Stimulated activated CD4-positive, alpha-beta T cell treated with anti-CD3 and anti-CD28 coated beads, Interleukin-4, amount 100 ng/mL, for 4 hours (primary cell): ENCODE measurements at places on chromosomes 11 and 22.

- DNase-seq: no peak
Measured at GRCh38 chr11:46618837-46619236, 1.5 kb downstream of the ATG13 start.

DNA sequence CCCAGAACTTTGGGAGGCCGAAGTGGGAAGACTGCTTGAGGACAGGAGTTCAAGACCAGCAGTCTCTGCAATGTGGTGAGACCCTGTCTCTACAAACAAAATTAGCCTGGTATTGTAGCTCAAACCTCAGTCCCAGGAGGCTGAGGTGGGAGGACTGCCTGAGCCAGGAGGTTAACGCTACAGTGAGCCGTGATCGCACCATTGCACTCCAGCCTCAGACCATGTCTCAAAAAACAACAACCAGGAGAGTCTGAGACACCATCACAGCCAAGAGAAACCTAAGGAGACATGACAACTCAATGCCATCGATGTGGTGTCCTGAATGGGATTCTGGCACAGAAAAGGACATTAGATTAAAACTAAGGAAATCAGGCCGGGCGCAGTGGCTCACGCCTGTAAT is 28.3 kb upstream of the KDM2A start:
- DNase-seq: no peak

DNA sequence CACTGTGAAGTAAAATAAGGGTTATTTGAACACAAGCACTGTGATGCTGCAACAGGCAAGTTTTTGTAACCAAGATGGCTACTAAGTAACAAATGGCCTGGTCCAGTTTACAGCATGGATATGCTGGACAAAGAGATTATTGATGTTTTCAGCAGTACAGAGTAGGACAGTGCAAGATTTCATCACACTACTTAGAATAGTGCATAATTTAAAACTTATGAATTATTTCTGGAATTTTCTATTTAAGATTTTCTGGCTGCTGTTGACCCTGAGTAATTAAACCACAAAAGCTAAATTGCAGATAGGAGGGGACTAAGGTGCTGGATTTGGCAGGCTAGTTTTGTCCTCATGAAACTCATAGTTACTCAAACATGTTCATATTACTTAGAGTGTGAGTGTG is 33.1 kb downstream of the CEP295 start:
- DNase-seq: no peak

GRCh38 chr22:21055880-21056319 is 10.2 kb downstream of the LRRC74B start:
- DNase-seq: no peak

- DNase-seq: no peak
Measured at GRCh38 chr11:15236559-15236958, 121.8 kb downstream of the INSC start.

DNA sequence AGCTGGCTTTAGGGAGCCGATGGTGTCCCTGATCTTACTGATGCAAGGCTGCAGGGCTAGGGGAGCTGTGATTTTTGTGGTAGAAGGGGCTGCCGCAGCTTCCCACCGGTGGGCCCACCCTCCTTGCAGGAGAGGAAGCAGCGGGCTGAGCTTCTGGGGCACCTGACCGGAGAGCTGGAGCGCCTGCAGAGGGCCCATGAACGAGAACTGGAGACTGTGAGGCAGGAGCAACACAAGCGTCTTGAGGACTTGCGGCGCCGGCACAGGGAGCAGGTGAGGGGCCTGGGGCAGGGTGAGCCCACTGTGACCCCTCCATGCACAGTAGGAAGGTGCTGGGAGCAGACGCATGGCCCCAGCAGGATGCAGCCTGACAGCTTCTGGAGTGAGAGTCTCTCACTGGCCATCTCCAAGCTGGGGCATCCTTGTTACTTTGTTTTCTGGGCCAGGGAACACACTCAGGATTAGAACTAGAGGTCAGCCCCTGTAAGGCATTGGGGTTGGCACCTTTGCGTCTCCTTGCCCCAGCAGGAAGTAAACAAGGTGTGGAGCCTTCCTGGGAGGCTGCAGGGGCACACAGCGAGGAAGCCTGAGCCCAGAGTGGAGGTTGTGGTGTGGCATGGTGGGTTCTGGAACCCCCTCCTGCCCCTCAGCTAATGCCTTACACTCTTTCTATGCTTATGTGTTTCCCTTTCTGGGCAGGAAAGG is 66.7 kb downstream of the CEP164 start:
- DNase-seq: no peak

DNA sequence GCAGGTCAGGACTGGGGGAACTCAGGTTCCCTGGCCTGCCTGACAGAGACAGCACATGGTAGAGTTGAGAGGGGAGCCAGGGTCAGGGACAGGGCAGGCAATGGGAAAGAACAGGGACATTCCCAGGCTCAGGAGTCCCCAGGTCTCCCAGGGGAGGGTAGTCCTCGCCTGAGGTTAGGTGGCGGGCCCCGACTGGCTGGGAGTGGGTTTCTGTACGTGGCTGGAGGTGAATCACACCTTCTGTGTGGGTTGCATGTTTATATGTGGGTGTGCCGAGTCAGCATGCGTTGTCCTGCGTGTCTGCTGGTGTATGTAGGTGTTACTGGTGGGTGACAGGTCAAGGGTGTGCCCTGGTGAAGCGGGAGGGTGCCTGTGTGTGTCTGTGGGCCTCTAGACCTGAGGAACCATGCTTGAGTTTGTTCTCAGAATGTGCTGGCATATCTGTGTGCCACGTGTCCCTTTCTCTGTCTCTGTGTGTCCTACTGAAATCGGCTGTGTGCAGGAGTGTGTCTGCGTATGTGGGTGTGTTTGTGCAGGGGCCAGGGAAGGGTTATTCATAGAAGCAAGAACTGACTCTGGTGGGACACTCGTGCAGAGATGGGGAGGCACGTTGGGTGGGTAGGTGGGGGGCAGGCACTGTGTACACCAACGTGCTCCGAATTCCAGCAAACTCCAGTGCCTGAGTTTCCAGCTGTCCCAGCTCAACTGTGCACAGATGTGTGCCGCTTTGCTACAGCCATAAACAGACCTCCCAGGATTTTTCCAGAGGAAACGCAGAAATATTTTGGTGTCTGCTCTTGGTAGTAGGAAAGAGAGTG is 23.8 kb upstream of the OAF start:
- no peak for DNase-seq

DNA sequence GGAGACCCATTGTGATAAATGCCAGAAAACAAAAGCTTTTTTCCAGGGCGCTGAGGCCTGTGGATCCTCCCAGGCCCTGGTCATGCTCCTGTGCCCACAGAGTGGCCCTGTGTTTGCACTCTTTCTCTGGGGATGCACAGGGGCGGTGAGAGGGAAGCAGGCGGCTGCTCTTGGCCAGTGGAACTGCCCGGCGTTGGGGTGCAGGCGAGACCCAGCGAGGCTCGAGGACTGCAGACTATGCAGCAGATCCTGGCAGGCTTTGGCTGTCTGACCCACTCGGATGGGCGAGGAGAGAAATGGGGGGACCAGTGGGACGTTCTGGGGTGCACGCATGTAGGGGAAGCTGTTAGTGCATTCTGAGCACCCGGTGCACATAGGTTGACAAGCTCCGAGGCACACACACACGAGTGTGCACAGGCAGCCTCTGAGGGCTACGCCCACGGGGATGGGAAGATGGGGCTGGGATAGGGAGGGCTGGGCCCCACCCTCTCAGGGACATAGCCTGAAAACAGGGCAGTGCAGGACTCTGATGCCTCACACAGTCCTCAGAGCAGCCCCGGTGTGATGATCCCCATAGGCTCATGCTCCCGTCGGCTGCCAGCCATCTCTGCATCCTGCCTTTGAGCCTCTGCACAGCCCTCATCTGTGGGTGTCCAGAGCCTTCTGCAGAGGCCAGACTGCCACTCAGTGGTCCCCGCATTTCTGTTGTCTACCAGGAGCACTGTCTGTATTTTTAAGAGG is 1233.5 kb downstream of the BRD1 start:
- DNase-seq: no peak

DNA sequence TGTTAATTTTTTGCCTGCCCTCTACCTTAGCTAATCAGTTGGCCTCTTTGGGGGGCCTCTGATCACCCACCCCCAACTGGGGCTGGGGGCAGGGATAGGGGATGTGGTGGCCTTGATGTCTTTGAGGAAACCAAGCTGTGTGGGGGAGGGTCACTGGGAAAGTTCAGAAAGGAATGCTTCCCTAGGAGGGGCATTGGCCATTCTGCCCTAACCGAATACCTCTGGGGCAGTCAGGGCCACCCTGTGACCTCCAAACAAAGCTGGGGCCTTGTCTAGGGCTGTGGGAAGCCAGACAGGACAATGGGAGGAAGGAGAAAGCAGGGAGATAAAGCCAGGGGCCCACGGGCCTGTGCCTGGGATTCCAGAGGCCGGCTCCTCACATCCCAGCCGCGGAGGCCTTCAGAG is 97.5 kb downstream of the TSPAN18 start:
- DNase-seq: no peak

DNA sequence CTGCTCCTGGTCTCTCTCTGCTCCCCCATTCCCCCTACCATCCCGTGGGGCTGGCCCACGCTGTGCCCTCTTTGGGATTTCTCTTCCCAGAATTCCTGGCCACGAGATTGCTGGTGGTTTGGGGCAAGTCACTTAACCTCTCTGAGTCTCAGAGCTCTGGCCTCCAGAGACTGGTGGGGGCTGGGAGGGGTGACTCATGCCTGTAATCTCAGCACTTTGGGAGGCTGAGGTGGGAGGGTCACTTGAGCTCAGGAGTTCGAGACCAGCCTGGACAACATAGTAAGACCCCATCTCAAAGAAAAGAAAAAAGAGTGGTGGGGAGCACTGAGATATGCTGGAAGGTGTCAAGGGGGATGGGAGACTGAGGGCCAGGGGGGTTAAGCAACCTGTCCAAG is 18.3 kb downstream of the OTUB1 start:
- no peak for DNase-seq

- DNase-seq: no peak
Measured at GRCh38 chr22:36316419-36316818, 63.5 kb downstream of the APOL1 start.

DNA sequence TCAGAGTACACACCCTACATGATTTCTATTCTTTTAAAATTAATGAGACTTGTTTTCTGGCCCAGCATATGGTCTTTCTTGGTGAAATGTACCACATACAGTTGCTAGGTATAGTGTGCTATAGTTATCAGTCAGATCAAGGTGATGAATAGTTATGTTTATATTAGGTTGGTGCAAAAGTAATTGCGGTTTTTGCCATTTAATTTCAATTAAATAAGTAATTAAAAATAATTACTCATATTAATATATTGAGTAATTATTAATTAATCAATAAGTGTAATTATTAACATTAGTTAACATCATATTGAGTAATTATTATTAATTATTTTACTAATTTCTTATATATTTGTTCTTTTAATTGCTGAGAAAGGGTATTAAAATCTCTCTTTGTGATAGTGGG is 56.1 kb downstream of the MYEOV start:
- DNase-seq: no peak

GRCh38 chr11:65382033-65382803 is at the start of gene SLC25A45:
TSS of gene SLC25A45 (minus strand) at chr11:65382646. CDS start at chr11:65381951, 695 bp downstream.
- DNase-seq: peak; percentile 87

DNA sequence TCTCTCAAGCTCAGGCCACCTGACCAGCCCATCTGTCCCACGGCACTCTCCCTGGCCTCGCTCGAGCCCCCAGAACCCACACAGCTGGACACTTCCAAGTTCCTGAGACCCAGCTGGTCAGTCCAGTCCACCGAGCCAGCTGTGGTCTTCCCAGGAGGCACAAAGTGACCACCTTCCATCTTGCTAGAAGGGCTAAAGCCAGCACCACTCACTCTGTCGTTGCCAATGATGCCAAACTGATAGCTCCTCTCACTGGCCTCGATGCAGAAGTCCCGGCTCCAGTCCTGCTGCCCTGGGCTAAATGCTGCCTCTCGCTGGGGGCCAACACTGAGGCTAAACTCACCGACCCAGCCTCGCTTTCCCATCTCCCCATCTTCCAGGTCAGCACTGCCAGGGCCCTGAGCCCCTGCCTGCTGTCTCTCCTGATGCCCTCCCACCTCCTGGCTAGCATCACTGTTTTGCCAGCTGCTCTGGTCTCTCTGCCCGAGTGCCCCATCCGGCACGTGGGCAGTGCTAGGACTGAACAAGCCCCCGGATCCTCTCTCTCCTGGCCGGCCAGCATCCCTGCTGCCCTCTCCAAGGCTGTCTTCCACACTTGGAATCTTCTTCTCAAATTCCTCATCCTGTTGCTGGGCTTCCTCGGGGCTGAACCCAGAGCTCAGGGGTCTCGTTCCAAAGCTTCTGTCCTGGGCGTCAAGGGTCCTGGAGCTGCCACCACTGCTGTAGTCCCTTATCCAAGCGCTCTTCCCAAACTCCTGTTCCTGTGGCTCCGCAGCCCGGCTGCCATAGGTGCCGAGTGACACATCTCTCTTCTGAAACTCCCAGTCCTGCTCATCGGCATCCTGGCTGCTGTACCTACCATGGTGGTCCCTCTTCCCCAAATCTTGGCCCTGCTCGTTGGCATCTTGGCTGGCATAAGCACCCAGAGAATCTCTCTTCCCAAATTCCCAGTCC is 15.4 kb downstream of the TNKS1BP1 start:
- no peak for DNase-seq

DNA sequence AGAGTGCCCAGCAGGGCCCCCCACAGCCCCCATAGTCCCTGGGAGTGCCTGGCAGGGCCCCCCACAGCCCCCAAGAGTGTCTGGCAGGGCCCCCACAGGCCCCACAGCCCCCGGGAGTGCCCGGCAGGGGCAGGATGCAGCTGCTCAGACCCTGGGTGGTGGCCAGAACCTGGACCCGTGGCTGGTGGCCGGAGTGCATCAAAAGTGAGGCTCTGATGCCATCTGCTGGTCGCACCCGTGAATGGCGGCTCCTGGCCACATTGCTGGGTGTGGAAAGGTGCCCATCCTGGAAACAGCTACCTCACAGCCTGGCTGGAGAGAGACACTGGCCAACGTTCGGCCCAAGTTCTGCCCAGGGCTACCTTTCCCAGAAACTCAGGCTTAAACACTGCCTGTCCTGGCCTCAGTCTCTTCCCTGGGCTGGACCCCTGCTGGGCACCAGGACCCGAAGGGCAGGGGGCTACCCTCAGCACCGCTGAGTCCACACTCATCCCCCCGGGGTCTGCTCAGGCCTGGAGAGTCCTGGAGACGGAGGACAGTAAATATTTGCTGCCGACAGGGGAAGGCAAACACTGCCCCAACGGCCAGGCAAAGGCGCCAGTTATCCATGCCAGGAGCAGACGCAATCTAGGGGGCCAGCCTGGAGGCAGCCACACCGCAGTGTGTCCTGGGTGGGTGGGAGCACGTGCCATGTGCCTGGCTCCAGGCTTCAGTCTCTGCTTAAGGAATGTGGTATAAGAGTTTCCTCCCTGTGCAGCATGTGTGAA is 4.4 kb downstream of the INS start:
- DNase-seq: peak; percentile 27

DNA sequence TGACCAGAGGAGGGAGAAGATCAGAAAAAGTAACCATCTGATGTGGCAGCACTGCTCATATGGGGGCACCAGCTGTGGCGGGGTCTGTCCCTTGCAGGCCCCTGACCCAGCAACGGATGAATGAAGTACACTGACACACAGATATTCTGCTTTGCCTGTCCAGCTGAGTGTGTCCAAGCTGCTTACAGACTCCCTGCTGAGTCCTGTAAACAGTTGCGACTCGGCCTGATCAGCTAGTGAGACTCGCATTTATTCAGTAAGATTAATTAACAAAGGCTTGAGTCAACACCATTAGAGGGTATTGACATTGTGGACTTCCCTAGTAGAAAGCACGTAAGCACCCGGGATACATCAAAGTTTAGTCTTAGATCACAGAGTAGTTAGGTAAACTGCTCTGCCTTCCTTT is 15.3 kb upstream of the OR10D3 start:
- no peak for DNase-seq

GRCh38 chr11:76798671-76799065 is 15.5 kb downstream of the TSKU start:
- DNase-seq: no peak
